Activated T-helper 2 cell treated with anti-CD3 and anti-CD28 coated beads, Interferon-gamma antibody, Interleukin-2, Interleukin-4, amounts not matched to agents 10 μg/mL and 5 μg/mL and 100 μg/mL, durations not matched to agents 14 hours and 24 hours and 36 hours (primary cell): ENCODE measurements at places on chromosomes 2 and 18.

DNA sequence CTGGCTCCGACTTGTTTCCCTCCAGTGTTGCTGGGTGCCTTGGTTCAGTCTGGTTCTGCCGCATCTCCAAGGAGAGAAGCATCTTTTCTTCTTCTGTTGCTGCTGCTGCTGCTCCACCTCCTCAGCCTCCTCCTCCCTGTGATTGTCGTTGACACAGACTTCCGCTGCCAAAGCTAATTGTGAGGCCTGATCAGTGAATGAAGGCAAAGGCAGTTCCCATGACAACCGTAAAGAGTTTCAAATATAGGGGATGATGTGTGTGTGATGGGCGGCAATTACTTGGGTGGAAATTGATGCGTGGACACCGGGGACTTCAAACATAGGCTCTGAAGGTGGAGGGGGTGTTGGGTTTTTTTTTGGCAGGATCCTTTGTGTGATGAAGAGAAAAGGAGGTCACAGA lies 13.7 kb downstream of the TET3 start:
- DNase-seq = no peak
- peak overlapping the region; percentile 59 for H3K27ac ChIP-seq
- H3K36me3 ChIP-seq = peaks cover 10% of the 10 kb centered on the region
- H3K4me3 ChIP-seq = no peak overlapping the region
- H3K27me3 ChIP-seq = no peaks in the 10 kb centered on the region
- peaks cover 72% of the 10 kb centered on the region for H3K4me1 ChIP-seq

DNA sequence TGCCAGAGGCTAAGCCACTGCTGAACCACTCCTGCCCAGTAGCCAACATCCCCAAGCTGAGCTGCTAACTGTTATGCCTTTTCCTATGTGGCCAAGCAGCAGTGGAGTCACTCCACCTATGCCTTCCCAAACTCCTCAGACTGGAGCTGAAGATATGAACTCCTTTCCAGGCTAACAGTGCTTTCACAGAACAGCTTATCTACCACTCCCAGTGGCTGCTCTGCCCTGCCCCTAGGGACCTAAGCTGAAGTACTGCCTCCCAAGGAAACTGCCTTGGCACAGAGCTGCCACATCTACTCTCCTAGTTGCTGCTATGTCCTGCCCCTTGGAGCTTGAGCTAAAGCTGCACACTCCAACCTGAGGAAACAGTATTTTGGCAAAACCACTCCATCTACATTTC lies 275.9 kb downstream of the RBM43 start:
- H3K36me3 ChIP-seq = no peaks in the 10 kb centered on the region
- no peak overlapping the region for H3K27ac ChIP-seq
- DNase-seq = no peak
- H3K4me3 ChIP-seq = no peak overlapping the region
- H3K27me3 ChIP-seq = no peaks in the 10 kb centered on the region

- no peak for DNase-seq
- no peaks in the 10 kb centered on the region for H3K4me1 ChIP-seq
- H3K27me3 ChIP-seq = no peaks in the 10 kb centered on the region
- no peak overlapping the region for H3K27ac ChIP-seq
- no peaks in the 10 kb centered on the region for H3K36me3 ChIP-seq
- H3K4me3 ChIP-seq = no peak overlapping the region
Observed at GRCh38 chr18:80233201-80233835, 14.0 kb downstream of the PARD6G start.

- no peaks in the 10 kb centered on the region for H3K27me3 ChIP-seq
- H3K27ac ChIP-seq = peak overlapping the region; percentile 93
- H3K36me3 ChIP-seq = peaks cover 51% of the 10 kb centered on the region
- H3K4me1 ChIP-seq = peaks cover 47% of the 10 kb centered on the region
- peak; percentile 75 for DNase-seq
- H3K4me3 ChIP-seq = peak overlapping the region; percentile 99
Observed at GRCh38 chr2:9630117-9630735, 571 bp downstream of the YWHAQ start.

GRCh38 chr2:15162620-15163019 lies 398.5 kb downstream of the NBAS start:
- no peak for DNase-seq
- peaks cover 24% of the 10 kb centered on the region for H3K27me3 ChIP-seq
- no peaks in the 10 kb centered on the region for H3K36me3 ChIP-seq
- no peak overlapping the region for H3K27ac ChIP-seq
- H3K4me1 ChIP-seq = peaks cover 5% of the 10 kb centered on the region
- no peak overlapping the region for H3K4me3 ChIP-seq

DNA sequence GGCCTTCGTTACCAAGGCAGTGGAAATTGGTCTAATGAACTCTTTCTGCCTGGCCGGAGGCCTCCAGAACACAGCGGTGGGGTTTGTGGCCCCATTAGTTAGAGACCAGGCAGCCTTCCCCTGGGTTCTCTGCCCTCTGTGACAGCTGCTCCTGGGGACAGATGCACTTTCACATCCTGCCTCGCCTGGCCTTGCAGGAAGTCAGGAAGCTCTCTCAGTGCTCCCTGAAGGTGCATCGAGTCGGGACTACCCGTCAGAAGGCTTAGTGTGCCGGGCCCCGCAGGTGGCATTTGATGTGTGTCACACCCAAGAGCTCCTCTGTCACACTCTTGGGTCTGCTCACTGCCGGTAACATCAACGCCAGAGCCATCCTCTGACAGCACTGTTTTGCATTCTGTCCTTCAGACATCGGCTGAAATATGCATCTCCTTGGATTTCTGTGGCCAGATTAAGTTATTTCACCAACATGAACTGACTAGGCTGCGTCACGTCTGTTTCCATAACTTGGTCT lies 158.3 kb downstream of the LDLRAD4 start:
- H3K27me3 ChIP-seq = no peaks in the 10 kb centered on the region
- peak; percentile 58 for DNase-seq
- H3K27ac ChIP-seq = peak overlapping the region; percentile 93
- peaks cover 77% of the 10 kb centered on the region for H3K4me1 ChIP-seq
- H3K4me3 ChIP-seq = peak overlapping the region; percentile 53
- no peaks in the 10 kb centered on the region for H3K36me3 ChIP-seq

DNA sequence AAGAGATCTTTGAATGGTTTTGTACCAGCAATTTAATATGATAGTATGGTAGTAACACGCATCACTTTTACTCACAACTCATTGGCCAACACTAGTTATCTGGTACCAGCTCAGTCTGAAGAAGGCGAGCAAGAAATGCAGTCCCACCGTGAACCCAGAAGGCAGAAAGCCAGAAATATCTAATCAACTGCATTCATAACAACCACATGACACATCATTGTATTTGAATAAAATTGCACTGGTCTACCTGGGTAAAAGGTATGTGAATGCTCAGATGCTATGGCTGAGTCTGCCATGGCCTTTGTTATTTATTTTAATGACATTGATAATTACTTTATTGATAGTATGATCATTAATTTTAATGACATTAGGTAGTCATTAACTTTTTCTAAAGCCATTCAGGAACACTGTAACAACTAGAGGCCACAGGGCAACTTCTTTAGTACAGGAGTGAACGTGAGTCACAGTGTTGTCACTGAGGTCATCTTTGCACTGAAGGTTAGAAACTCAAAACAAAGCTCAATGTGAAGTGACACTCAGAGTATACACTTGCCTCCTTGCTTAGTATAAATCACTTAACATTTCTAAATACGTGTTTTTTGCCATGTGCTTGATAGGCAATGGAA lies 475.6 kb upstream of the TNP1 start:
- H3K27ac ChIP-seq = no peak overlapping the region
- H3K27me3 ChIP-seq = peaks cover 1% of the 10 kb centered on the region
- H3K4me3 ChIP-seq = no peak overlapping the region
- no peaks in the 10 kb centered on the region for H3K4me1 ChIP-seq
- DNase-seq = no peak

DNA sequence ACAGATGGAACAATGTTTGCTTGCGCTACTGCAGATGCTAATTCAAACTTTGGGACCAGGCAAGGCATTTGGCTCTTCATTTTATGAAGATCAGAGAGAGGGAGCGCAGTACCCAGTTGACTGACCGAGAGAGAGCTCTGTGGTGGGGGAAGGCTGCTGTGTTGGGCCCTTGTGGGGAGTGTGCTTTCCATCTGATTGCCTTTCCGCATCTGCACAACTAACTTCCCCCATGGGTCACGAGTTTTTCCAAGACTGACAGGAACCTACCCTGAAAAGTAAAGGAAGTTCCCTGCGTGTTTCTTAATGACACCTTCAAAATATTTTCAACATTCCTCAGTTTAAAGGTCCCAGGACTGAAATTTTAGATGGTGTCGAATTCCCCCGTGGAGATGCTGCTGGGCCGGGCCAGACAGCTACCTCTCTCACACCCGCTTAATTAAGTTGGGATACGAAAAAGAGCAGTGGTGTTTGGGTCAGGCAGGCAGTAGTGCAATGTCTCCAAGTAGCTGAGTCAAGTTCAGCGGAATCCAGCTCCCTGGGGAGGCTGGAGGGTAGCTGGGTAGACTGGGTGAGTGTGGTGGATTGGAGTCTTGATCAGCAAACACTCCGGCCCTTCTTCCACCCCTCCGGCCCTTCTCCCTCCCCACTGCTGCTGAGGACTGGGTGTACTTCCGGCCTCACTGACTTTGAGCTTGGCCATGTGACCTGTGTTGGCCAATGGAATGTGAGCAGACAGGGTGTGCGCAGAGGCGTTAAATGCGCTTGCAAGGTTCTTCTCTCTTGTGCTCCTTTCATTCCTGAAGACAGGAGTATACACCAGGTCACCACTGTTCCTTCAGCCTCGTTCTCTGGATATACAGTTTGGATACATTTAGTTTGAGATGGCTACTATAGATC lies 2.3 kb upstream of the ARHGAP25 start:
- H3K4me3 ChIP-seq = no peak overlapping the region
- H3K4me1 ChIP-seq = peaks cover 28% of the 10 kb centered on the region
- no peak overlapping the region for H3K27ac ChIP-seq
- no peaks in the 10 kb centered on the region for H3K36me3 ChIP-seq
- H3K27me3 ChIP-seq = no peaks in the 10 kb centered on the region

DNA sequence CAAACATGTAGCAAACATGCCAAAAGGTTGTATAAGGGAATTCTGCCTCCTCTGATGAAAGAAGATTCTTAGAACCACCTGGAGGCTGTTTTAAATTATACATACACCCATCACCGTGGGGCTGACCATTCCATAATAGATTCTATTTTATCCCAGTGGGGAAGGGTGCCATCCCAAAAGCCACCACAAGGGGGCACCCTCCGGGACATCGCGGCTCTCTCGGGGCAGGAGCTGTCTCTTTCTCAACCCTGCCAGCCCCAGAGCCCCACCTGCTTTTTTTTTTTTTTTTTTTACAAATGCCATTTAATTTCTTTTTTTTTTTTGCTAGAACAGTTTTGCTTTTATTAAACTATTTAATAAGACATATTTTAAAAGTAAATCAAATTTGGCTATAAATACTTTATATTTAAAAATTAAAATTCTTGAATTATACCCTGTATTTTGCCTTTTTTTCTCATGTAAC lies 8.6 kb upstream of the MTCL1 start:
- no peaks in the 10 kb centered on the region for H3K36me3 ChIP-seq
- peaks cover 19% of the 10 kb centered on the region for H3K27me3 ChIP-seq
- peak; percentile 56 for DNase-seq
- no peaks in the 10 kb centered on the region for H3K4me1 ChIP-seq

- H3K27ac ChIP-seq = no peak overlapping the region
- H3K4me3 ChIP-seq = no peak overlapping the region
- H3K27me3 ChIP-seq = no peaks in the 10 kb centered on the region
Observed at GRCh38 chr2:196079052-196079451, 10.4 kb upstream of the DNAH7 start.

DNA sequence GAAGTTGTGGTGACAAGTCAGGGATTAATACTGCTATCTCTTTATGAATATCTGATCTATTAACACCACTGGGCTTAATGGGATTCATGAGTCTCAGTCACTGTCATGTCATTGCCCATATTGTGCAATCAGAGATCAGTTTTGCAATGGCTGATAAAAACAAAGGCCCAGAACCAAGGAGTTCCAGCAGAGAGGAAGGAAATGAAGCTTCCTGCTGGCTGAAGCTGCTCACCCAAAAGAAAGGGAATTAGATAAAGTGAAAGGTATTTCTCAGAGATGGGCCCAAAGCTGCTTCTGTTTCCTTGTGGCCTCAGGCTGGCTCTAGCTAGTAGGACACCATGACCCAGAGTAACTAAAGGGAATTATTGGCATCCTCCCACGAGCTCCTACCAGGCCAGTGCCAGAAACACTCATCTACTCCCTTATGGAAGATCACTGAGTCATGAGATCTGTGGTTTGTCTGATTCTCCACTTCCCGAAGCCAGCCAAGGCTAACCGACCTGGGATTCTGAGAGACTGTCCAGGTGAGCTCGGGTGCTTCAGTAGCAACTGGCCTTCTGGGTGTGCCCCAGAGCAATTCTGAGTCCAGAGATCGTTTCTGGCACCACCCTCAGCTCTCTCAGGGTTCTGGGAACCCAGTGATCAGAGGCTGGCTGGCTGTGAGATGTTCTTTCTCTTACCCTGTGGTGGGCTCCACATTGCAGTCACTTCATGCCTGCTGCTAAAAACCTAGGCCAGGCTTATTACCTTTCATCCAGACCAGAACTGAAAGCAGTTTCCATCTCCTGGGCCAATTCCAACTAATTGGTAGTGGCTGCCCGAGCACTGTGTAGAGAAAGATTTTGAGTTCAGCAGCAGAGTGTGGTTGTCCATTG lies 129.5 kb upstream of the PELI1 start:
- H3K36me3 ChIP-seq = no peaks in the 10 kb centered on the region
- H3K27ac ChIP-seq = no peak overlapping the region
- H3K4me1 ChIP-seq = peaks cover 9% of the 10 kb centered on the region
- no peak overlapping the region for H3K4me3 ChIP-seq
- H3K27me3 ChIP-seq = no peaks in the 10 kb centered on the region

DNA sequence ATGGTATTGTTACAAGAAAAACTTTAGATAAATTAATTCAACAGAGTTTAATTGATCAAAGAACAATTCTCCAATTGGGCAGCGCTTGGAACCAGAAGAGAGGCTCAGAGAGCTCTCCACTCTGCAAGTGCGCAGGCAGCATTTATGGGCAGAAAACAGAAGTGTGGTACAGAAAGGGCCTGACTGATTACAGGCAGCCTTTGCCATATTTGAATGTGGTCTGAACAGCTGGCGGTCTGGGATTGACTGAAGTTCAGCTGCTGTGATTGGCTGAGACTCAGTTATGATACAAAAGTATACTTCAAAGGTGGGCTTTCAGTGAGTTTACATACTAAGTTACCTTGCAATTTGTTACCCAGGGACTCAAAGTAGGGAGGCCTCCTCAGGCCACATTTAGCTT lies 301.3 kb upstream of the ID2 start:
- H3K4me3 ChIP-seq = no peak overlapping the region
- H3K4me1 ChIP-seq = peaks cover 33% of the 10 kb centered on the region
- H3K27ac ChIP-seq = no peak overlapping the region
- H3K36me3 ChIP-seq = no peaks in the 10 kb centered on the region
- DNase-seq = no peak
